ENCODE measurements at places on chromosomes 12 and 14.

GRCh38 chr12:105713606-105714305 lies 383.3 kb downstream of the C12orf75 start:
- no peak for DNase-seq

DNA sequence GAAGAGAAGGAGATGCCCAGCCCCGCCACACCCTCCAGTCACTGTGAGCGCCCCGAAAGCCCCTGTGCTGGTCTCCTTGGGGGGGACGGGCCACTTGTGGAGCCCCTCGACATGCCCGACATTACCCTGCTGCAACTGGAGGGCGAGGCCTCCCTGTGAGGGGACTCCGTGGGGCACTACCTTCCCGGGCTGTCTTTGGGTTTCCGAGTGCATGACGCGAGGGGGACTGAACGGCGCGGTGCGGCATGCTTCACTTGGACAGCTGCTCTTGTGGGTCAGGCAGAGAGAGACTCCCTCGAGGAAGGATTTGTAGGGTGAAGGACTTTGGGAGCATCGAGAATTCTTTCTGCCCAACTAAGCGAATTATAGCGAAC lies 1.1 kb downstream of the CCDC184 start:
- DNase-seq, result no peak

- no peak for DNase-seq
Measured at GRCh38 chr12:24631676-24632426, 317.1 kb downstream of the BCAT1 start.

- no peak for DNase-seq
Measured at GRCh38 chr14:20680363-20680762, 4.0 kb upstream of the RNASE4 start.

DNA sequence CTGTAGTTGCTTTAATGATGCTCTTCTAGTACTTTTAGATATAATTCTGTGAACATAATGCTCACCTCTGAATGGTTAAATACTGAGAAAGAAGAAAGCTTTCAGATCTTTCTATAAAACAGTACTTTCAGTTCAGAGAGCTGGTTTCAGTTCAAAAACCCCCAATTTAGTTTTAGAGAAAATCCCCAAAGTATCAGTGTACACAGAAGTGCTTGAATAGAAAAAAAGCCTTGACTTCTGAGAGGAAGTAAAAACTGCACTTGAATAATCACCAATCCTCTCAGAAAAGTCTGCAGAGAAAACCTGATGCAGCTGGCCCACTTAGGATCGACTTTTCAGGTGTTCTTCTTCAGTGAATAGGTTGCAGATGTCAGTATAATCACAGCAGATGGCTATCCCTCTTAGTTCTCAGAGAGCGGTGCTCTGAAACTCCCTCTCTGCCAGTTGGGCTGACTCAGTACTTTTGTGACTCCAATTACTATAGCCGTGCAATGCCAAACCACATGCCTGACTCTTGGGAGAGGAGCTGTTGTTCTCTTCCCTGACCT lies 616.3 kb downstream of the LRFN5 start:
- peak; percentile 21 for DNase-seq

GRCh38 chr14:75699331-75699730 lies 38.3 kb downstream of the TTLL5 start:
- no peak for DNase-seq

DNA sequence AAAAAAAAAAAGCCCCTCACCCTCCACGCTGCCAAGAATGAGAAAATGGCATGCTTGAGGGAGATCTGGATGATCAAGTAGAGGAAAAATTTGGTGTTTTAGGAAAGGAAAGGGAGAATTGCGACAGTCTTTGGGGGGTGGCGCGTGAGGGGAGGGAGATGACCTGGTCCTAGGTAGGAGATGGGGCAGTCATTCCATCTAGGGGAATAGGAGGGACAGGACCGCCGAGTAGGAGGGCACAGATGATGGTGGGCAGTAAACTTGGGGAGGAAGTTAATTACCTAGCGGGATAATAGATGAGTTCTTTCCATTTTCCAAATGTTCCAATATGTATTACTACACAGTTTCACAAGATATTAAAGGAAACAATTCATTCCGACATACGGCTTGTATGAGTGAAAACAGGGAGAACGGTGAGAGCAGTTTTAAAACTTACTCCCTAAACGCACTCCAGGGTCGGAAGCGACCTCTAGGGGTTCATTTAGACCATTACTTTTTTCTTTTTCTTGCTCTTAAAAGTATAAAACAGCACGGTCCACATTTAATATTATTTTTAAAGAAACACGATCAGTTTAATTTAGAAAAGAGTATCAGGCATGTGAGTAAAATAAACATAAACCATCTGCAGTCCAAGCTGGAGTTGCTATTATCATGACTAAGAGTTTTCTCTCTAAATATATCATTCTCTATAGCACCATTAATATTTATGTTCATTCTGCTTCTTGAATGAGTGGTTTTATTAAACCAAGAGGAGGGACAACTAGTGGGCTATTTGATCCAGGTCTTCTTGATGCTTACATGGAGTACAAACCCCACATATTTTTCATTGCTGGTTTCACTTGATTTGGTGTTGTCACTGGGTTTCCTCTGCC lies 3.0 kb upstream of the FNTB start:
- peak; percentile 41 for DNase-seq

DNA sequence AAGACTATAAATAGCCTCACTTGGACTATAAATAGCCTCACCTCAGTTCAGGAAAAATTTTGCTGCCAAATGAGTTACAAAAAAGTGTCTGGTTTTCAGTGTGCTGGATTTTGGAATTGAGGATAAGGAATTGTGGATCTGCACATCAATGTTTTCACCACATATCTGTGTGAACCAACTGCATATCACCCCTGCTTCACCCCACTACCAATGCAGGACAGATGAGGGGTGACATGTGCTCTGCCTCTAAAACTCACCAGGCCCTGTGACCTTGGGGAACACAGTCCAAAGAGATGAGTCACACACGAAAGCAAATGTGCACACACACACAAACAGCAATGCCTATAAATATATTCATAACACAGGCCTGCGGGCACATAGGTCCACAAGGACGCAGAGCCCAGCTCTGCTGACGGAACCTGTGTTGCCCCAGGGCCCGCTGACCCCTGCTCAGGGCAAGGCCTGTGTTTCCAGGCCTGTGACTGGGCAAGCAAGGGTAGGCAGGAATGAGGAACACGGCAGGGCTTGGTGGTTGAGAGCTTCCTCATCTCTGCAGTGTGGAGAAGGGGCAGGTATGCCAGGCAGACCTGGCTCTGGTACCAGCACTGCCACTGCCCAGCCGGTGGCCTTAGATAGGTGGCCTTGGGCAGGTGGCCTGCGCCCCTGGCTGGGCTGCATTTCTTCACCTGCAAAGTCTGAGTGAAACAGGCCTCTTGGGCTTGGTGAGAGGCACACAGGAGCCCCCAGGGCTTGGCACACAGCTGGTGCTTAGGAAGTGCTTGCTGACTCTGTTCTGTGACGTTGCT lies 82.4 kb downstream of the ARL6IP4 start:
- no peak for DNase-seq

GRCh38 chr12:122067548-122067947 lies 11.0 kb upstream of the MLXIP start:
- DNase-seq, result no peak

DNA sequence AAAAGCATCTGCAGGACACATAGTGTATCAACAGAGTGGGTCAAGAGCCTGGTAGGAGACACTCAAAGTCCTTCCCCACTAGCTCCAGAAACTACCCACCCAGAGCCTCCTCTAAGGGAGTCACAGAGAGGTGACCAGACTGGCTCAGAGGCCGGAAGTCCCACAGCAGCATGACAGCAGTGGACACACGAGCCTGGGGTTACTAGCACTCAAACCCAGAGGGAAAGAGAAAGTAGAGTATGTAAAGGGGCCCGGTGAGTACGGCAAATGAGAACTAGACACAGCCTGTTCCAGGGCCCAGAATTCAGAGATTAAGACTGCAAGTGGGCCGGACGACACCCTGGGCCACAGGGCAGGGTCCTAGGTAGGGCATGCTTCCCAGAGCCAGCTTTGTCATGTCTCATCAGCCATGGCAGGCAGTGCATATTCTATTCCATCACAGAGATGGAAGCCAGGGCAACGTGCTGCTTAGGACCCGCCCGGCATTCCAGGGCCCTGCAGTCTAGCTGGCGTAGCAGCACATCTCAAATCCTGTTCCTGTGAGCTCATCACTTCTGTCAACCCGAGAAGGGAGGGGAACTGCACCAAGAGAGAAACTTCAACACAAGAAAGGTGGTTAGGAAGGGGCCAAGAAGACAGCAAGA lies 4.2 kb downstream of the IFFO1 start:
- DNase-seq, result no peak

- DNase-seq, result no peak
Measured at GRCh38 chr14:104891121-104891551, 26.1 kb downstream of the CEP170B start.

DNA sequence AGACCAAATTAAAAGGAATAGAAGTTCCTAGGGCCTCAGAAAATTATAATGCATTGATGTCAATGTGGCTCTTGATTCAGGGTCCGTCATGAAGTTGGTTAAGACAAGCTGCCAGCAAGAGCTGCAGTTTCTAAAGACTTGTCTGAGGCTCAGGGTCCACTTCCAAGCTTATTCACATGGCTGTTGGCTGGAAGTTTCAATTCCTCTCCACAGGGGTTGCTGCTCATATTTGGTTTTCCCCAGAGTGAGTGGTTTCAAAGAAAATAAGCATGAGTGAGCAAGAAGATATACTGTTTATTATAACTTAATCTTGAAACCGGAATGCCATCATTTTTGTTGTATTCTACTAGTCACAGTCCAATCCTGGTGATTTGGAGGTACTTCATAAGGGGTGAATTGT lies 1247.4 kb downstream of the LRFN5 start:
- DNase-seq, result peak; percentile 21

GRCh38 chr14:65011538-65011937 lies 24.8 kb downstream of the FNTB start:
- DNase-seq, result no peak

- no peak for DNase-seq
Measured at GRCh38 chr12:110223777-110224378, 57.2 kb upstream of the ATP2A2 start.

DNA sequence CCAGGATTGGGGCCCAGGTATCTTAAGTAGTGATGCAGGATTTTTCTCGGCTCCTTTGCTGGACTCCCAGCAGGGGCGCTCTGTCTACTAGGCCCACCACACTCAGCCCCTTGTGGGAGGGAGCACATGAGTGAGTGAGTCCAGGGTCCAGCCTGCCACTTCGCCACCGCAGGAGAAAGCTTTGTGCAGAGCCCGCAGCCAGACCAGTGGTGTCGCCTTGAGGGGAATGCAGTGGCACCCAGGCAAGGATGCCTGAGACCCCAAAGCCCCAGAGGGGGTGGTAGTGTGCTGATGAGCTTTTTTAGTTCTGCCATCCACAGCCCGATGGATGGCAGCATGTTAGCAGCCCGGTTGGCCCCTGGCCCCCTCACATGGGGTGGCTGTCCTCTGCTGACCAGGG lies 5.4 kb upstream of the MRPS35 start:
- DNase-seq, result no peak

DNA sequence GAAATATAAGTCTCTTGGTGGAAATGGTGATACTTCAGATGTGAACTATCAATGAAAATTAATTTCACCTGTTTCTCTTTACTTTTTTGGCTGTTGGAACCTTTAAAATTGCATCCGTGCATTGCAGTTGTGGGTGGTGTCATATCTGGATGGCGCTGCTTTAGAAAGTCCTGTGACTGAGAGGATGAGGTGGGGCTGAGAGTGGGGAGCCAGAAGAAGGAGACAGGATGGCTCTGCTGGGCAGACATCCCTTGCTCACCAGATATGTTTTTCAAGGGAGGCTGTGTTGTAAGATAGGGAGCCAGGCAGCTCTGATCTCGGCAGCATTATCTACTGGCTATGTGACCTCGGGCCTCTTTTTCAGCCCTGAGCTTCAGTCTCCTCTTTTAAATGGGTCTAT lies 12.7 kb downstream of the ASB2 start:
- no peak for DNase-seq

DNA sequence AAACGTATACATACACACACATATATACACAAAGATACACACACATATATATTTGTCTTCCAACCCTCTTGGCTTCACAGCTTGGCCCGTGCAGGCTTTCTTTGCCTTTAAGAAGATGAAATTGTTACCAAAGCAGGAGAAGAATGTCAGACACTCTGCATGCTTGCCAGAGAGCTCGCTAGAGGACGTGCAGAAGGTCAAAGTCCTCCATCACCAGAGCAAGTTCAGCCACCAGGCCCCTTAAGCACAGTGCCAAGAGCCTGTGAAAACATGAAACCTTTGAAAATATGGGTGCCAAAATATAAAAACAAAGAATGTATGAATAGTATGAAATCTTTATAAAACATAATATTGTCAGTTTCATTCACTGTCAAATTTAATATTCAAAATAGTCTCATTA lies 14.9 kb upstream of the MCRS1 start:
- DNase-seq, result no peak

- no peak for DNase-seq
Measured at GRCh38 chr12:6536894-6537579, 2.7 kb downstream of the GAPDH start.

DNA sequence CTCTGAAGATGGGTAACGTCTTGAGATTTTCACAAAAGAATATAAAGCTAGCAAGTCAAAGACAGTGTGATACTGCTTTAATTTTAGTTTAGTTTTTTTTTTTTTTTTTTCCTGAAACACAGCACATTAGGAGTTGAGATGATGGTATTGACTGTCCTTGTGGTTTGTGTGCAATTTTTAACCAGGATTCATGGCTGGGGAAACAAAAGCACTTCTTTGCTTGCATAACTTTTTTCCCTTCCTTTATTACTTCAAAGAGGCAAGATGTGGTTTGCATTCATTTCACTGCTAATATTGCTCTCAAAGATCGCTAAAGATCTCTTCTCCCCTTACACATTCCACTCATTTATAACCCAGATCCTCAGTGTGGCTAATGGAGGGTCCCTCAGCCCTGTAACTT lies 157.1 kb upstream of the PZP start:
- no peak for DNase-seq

DNA sequence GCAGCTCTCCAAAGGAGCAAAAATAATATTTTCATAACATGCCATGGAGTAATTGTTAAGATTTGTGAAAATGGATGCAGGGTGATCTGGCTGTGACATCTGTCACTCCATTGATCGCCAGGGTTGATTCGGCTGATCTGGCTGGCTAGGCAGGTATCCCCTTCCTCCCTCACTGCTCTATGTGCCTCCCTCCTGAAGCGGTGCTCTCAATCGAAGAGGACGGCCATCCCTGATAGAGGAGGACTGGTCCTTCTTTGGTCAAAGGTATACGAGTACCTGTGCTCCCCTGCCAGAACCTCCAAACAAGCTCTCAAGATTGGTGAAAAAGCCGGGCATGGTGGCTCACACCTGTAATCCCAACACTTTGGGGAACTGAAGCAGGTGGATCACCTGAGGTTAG lies 47.9 kb downstream of the VCPKMT start:
- no peak for DNase-seq

GRCh38 chr14:28742171-28742846 lies 24.3 kb upstream of the FOXG1 start:
- no peak for DNase-seq

All from smooth muscle cell of the brain vasculature (primary cell).